ENCODE measurements at places on chromosomes 12 and 14. TPM values are rescaled to one million over a fixed set of nuclear protein-coding genes. Genes with fewer than 3 reads are reported as not detected.

GRCh38 chr12:685388-685787, 22.1 kb upstream of the NINJ2 start:
- no peak for DNase-seq

- DNase-seq = peak; percentile 74
These were observed 125.4 kb downstream of the CAND1 start for GRCh38 chr12:67394550-67394949.

DNA sequence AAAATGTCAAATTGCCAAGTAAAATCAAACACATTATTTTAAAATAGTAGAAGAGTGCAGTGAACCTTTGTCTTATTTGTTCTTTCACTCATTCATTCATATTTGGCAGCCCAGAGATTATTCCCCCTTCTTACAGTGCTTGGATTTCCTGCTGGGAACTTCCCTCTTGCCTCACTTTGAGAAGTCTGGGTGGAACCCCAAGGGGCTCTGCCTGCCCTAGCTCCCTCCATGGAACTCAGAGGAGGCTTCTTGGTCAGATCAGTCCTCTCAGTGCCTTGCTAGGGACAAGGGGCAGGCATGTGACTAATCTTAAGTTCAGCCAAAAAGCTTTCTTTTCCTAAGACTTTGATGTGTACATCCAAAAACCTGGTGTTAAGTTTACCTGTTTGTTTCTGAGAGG, 84.7 kb upstream of the OVCH1 start:
- DNase-seq = no peak

DNA sequence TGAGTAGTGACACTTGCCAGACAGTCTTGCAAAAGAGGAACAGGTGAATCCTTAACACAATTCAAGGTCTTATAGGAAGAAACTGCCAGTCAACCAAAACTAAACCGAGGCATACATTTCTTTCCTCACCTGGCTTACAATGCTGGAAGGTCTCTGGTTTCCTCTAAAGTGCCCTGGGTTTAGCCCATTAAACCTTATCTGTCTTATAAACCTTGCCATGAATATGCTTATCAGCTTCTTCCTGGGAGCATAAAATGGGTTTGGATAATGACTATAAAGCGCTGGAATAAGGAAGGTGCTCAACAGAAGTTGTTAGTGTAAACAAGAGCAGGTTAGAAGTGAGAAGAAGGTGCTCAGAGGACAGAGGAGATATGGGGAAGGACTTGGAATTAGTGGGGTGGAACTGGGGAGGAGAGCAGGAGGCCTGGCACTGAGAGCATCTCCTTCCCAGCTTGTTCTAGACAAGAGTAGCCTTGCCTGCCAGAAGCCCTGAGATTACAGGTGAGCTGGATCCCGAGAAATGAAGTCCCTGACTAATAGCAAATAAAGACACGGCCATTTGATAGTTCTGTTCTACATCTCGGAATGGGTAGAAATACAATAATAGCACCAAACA, 14.1 kb upstream of the GPRC5A start:
- no peak for DNase-seq

GRCh38 chr14:51787352-51787751, 73.1 kb upstream of the GNG2 start:
- DNase-seq = no peak

DNA sequence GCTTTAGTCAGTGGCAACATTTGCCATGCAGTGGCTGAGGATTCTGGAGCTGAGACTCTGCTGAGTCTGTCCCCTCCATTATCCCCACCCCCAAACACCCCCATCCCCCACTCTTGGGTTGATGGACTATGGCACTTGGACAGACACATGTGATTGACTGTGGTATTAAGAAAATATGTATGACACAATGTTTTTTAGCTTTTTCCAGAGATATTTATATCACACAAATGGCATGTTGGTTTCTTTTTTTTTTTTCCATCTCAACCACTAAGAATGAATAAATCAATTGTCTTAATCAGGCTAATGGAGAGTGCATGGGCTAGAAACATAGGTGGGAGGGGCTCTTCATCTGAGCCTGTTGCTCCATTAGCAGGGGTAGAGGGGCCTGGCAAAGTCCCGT, 30.7 kb upstream of the MAP1LC3B2 start:
- DNase-seq = no peak

DNA sequence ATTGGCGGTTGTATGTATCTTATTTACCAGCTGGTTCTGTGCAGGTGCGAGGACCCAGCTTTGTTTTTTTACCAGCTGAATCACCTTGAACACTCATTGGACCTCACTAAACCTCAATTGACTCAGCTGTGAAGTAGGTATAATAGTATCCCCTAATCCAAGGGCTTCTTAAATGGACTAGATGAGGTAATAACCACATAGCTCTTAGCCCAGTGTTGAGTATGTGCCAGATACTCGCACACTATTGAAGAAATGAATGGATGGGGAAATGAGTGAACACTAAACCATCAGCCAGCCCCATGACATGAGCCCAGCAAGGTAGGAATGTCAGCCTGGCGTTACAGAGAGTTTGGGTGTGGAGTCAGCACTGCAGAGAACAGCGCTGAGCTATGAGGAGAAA, 79.7 kb downstream of the RIMBP2 start:
- no peak for DNase-seq

DNA sequence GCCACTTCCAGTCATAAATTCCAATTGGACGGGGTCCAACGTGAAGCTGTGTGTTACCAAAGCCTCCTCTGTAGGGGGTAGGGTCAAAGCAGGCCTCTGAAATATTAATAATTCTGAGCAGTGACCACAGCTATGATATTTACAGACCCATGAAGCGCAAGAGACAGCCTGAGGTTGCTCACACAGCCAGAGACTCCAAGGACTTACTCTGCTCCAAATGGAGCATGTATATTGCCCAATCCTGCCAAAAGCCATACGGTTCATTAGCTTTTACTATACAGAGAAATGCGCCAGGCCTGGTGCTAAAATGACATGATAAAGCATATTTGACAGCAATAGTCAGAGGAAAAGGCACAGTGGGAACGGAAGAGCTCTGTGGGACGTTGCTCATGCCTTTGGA, 151.3 kb downstream of the PAH start:
- DNase-seq = no peak

DNA sequence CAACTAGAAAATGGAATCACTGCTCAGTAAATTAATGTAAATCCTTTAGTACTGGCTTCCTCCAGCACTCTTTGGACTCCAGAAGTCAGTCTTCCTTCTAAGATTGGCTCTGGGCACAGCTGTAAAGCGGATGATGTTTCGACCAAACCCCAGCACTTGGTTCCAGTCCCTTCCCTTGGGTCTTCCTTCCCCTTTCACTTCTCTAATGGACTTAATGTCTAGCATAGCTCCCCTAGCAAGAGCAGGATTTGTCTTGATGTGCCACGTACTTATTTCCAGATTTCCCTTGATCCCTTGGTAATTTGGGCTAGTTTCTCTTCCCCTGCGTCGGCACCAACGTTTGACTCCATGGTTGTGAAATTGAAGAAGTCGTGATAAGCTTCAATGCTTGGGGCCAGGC, 28.3 kb downstream of the C12orf75 start:
- no peak for DNase-seq

- DNase-seq = no peak
These were observed 56.9 kb upstream of the FAM222A start for GRCh38 chr12:109656743-109657142.

DNA sequence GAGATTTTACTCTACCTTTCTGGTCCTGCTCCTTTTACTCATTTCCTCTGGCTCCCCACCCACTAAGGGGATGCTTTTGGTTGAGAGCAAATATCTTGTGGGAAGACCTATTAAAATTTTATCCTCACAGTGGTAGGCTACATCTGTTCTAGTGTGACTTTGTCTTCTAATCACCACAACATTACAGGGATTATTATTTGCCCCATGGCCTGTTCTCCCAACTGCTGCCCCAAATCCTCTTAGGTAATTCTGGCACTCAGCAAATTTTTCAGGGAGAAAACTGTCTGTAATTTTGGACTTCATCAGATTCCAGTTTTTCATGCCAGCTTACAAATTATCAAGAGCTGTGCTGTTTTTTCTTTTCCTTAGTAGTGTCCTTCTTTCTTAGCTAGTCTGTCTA, 172.3 kb downstream of the GPHN start:
- DNase-seq = no peak

DNA sequence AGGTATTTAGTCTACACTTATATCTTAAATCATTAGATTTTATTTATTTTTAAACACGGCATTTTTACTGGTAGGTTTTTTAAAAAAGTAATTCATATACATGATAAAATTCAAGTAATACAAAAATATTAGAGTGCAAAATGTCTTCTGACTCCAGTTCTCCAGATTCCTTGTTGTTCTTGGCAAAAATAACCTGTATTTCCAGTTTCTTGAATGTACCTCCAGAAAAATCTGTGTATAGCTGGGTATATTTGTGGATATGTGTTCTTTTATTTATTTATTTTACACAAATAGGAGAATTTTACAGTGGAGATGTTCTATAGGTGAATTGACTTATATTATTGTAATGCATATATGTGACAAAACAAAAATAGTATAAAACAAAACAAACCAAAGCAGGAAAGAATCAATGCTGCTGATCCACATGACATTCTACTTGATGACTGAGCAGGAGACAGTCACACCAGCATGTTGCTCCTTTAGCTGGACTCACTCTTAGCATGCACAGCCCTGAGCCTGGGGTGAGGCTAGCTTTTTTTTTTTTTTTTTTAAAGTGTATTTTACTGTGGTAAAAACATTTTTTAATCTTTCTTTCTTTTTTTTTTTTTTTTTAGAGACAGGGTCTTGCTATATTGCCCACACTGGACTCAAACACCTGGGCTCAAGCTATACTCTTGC, 42.2 kb upstream of the SLC38A2 start:
- no peak for DNase-seq

The LYZ gene
- total RNA-seq = 4.5 TPM

The CCDC175 gene
- total RNA-seq = not detected

The LRRC9 gene
- total RNA-seq = not detected

The ST8SIA1 gene
- 9.7 TPM for total RNA-seq

The OVCH1 gene
- 2.6 TPM for total RNA-seq

The LRP1-AS gene
- total RNA-seq = not detected

The SYT1 gene
- 0.64 TPM for total RNA-seq
